ENCODE measurements at places on chromosomes 5 and 9.

DNA sequence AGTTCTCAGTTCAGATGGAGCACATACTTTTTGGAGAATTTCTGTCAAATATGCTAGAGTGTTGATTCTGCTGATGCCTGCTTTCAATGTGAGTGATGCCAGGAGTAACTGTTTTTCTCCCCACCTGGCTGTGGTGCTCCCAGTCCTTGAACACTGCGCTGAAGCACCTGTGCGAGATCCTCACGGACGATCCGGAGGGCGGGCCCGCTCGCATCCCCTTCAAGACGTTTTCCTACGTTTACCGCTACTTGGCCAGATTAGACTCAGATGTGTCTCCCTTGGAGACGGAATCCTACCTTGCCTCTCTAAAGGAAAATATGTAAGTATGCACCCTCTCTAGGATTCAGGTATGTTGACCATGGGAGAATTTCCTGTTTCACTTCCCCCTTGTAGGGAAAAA, 19.4 kb downstream of the ROPN1L start:
- no peak for DNase-seq

DNA sequence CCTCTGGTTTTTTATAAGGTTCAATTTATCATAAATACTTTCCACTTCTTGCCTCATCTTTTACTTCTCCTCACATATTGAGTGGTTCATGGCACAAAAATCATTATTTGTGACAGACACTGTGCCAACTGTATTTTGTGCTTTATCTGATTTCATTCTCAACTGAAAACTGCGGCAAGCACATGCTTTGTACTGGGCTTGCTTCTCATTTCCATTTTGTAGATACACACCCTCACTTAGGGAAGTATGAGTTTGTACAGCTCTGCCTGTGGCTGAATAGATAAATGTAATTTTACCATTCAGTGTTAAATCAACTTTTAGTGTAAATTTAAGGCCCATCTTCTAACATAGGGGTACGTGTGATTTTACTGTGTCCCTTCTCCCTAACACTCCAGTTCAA, 83.6 kb downstream of the ANXA2R start:
- no peak for DNase-seq

GRCh38 chr5:179795049-179795862, 1.5 kb downstream of the LTC4S start:
- DNase-seq, result no peak

- DNase-seq, result no peak
These were observed 262.7 kb upstream of the KCNN2 start for GRCh38 chr5:114099161-114099560.

GRCh38 chr5:150081541-150082283, 4.6 kb downstream of the CSF1R start:
- no peak for DNase-seq

DNA sequence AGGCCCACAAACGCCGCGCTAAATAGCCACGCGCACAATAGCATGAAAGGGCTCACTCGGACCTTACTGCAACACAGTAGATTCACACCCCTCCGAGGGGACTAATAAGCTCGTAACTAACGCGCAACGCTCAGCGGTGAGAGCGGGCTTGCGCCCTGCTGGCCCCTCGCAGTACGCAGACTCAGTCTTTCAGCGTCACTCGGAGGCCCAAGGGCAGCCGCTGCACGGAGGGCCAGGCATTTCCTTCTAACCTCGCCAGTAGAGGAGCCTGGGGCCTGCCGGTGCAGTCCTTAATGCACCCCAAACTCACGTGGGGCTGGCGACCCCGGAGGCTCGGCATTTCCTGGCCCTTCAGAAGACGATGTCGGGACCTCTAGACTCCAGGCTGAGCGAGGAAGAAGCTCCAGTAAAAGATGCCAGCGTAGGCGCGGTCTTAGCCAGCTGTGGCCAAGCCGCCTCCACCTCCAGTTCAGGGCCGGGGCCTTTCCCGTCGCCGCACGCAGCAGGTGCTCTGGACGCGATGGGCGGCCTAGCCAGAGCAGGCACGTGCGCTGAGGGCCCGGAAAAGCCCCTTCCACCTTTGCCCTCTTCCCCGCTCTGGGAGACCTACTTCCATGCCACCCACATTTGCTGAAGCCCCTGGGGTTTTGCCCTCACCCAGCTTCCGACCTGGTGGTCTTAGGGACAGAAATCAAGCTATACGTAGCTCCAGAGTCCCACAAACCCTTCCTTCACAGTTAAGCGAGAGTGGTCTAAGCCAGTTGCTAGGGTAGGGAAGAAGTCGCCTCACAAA, 38.3 kb upstream of the TIFAB start:
- DNase-seq, result no peak

DNA sequence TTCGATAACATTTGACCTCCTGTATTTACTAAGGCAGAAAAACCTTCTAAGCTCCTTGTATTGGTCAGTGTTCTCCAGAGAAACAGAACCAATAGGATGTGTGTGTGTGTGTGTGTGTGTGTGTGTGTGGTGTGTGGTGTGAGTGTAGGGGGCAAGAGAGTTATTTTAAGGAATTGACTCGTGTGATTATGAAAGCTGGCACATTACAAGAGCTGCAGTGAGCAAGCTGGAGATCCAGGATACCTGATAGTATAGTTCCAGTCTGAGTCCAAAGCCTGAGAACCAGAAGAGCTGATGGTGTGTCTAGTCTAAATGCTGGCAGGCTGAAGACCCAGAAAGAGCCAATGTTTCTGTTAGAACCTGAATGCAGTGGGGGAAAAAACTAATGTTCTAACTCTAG, 21.2 kb upstream of the PIK3R1 start:
- DNase-seq, result no peak

DNA sequence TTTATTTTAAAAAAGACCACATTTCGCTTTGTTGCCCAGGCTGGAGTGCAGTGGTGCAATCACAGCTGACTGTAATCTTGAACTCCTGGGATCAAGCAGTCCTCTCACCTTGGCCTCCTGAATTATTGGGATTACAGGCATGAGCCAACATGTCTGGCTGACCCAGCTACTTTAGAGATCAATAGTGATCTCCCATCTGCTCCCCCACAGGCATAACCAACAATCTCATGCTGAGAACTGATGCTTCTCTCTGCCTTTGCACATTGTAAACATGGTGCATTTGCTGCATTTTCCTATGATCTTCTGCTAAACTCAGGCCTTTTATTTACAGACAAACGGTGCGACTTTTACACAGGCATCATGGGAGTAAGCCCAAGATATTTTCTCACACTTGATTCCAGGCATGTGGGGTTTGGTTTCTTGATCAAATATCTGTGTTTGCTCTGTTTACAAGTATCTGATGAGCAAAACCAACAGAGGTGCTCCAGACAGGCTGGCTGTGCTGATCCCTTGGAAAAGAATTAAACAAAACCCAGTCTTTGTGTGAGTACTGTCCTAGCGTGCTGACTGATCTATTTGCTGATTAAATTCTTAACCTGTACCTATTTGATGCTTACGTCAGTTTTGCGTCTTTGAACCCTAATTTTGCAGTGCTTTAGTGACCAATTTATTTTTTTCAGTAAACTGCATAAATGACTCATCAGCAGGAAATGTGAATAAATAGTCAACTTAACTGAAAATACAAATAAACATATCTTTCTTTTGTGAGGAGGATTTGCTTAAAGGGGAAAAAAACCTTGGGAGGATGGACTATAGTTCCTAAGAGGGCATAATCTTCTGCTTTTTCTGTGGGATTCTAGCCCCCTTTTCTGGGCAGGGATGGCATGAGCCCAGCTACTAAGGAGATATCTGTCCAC, 191.7 kb upstream of the NR3C1 start:
- DNase-seq, result no peak
